ENCODE measurements at places on chromosomes 12 and 14.

GRCh38 chr14:30251017-30251416, 307.9 kb upstream of the G2E3 start:
- no peak for DNase-seq

- DNase-seq = peak; percentile 88
These were observed 63.6 kb upstream of the DLK1 start for GRCh38 chr14:100662879-100663760.

- DNase-seq = peak; percentile 34
These were observed 10.6 kb upstream of the PSEN1 start for GRCh38 chr14:73125746-73126145.

GRCh38 chr12:106981788-106982187, 5.2 kb downstream of the MTERF2 start:
- no peak for DNase-seq

DNA sequence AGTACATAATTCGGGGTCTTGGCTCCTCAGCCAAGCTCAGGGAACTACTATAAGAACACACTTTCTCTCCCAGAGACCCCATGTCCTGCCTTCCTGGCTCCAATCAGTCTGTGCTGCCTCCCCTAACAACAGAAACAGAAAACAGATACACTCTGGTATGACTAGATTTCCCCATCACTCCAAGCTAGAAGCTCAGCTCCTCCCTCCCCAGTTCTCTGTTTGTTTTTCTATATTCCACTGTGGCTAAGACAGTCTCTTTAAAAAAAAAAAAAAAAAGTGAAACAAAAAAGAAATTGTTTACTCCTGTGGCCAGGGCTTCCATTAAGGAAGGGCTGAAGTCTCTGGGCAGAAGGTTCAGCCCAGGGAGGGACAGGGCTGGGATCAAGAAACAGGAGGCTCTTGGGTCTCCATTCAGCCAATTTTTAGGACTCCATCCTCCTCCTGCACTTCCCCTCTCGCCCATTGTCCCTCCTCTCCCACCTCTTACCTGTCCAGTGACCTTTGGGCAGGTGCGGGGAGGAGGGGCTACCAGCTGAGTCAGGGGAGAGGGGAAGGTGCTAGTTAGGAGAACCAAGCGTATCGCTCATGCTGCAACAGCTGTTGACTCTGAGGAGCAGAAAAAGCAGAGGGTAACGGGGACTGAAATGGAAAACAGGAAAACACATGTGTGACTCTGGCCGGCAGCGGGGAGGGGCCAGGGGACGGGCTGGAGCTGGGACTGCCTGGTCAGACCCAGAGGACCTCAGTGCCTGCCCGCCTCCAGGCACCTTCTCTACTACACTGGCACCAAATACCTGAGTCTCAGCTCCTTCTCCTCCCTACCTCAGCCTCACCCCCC, 4.1 kb upstream of the SLC7A7 start:
- peak; percentile 63 for DNase-seq

- DNase-seq = no peak
These were observed 53.9 kb upstream of the PWP1 start for GRCh38 chr12:107631715-107632114.

GRCh38 chr12:22866406-22866805, 241.4 kb downstream of the ETNK1 start:
- no peak for DNase-seq

DNA sequence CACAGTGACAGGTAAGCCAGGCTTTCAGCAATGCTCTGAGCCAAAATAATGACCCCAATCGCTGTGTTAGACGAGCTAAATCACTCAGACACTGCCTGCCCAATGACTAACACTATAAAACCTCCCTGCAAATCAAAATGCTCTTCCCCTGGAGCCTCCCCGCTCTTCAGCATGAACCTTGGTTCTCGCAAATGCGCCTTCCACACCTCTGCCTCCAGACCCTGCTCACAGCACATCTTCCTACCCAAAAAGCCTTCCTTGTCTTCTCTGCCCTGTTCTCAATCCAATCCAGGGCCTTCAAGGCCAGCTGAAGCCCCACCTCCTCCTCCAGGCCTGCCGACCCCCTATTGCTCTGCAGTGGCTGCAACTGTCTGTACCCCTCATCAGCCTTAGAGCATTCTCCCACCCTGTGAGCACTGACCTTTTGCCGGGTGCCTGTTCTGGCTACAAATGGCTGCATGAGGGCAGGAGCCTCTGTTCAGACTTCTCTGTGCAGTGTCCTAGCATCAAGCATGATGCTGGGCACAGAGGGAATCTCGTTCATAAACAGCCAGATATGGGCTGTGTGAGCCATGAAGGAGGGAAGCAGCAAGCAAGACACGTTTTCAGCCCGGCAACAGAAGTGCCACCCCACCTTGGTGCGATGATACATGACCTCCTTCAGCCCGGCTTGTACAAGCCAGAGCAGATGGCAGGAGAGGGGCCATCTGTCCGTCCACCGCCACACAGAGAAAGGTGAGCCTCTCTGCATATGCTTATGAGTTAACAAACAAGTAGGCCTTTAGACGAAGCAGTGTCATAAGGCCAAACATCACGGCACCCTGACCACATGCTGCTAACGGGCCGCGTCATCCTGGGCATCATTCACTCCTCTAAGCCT, 64.5 kb upstream of the DDX11 start:
- peak; percentile 51 for DNase-seq

- DNase-seq = no peak
These were observed 18.5 kb upstream of the P2RX7 start for GRCh38 chr12:121114019-121114639.

- DNase-seq = no peak
These were observed 163.3 kb upstream of the NTF3 start for GRCh38 chr12:5268424-5269210.

DNA sequence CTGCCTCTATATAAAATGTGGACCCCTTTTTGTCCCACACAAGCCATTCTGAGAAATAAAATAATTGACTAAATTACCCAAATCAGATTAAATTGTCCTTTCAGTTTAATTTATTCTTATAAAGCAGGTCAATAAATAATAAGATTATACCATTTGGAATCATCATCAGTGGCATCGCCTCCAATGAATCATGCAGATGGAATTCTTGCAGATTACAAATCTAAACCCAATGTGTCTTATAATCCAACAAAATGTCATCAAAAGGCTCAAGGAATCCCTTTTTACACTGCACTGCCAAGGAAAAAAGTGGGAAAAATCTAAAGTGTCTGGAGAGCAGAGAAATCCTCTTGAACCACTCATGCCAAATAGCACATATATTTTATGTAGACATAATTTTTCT, 138.2 kb upstream of the TSPAN8 start:
- no peak for DNase-seq

DNA sequence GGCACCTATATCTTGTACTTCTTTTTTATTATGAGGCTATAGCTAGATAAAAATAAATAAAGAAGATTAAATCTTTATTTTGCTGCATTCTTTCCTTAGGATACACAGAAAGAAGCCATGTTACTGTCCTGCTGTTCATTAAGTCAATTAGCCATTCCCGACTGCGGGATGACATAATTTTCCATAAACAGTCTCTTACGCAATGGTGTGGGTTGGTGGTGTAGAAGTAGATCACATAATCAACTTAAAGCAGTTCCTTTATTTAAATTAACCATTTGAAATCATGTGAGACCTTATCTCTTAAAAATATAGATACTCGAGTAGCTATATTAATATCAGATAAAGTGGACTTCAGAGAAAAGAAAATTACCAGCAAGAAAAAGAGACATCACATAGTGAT, 40.2 kb downstream of the TAOK3 start:
- no peak for DNase-seq

DNA sequence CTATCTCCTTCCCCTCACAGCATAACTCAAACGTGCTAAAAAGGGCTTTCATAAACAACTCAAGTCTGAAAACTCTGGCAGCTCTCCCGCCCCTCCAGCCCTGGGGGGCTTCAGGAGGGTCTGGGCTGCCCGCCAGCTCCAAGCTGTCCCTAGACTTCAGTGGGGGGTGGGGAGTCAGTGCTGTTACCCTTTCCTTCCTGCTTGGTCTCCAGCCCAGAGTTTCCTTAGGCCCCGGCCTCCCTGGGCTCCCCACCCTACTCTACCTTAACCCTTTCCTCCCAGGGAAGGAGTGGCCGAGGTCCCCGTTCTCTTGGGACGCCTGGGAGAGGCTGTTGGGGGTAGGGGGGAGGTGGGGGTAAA, 530 bp upstream of the NYNRIN start:
- DNase-seq = peak; percentile 88

- no peak for DNase-seq
These were observed 44.5 kb upstream of the SELPLG start for GRCh38 chr12:108678104-108678730.

- no peak for DNase-seq
These were observed 406.9 kb upstream of the SOX5 start for GRCh38 chr12:24356240-24356804.

- DNase-seq = peak; percentile 43
These were observed 2.3 kb downstream of the HIP1R start for GRCh38 chr12:122837306-122838265.

- DNase-seq = no peak
These were observed 585 bp upstream of the TEAD4 start for GRCh38 chr12:2958432-2959191.

- DNase-seq = peak; percentile 4
These were observed 107.7 kb upstream of the FKBP4 start for GRCh38 chr12:2687058-2687457.
